Fibroblast of lung (primary cell): ENCODE measurements at places on chromosomes 1 and 21. TPM values are rescaled to one million over a fixed set of nuclear protein-coding genes. Genes with fewer than 3 reads are reported as not detected.

The CA6 gene
- total RNA-seq, result not detected in 2 replicates

The RNF186 gene
- not detected in 2 replicates for total RNA-seq

The CFAP141 gene
- not detected in 2 replicates for total RNA-seq

The LMX1A gene
- total RNA-seq, result not detected in 2 replicates

The TOE1 gene
- total RNA-seq, result 10.0 and 12.1 TPM in 2 replicates

DNA sequence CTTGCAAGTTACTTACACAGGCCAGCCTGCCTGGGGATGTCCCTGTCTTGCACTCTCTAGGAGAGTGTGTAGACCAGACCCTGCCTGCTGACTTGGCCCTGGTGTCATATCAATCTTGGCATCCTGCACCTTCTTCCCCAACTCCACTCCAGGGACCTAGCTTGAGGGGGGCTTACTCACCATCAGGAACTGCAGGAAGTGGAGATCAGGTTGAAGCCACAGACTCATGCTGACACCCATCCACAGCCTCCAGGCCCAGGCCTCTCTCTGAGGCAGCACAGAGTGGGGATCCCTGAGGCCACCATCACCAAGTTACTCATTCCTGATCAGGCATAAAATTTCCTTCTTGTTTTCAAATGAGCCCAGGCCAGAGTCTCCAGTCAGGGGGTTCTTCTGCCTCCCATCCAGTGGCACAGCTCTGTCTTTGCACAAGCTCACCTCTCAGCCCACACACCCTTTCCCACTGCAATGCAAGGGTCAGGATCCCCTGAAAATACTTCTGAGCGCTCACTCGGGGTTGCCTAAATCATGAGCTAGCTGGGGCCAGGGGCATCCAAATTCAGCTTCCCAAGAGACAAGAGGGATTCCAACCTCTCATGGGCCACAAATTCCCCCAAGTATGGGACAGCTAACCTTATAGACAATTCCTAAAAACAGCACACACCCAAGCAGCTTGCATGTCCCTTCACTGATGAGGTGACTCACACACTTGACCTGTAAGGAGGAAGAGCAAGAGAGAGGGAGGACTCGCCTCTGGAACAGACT is 33.5 kb downstream of the CSMD2 start:
- no peak overlapping the region for H3K4me3 ChIP-seq
- no peaks in the 10 kb centered on the region for H3K27me3 ChIP-seq
- H3K4me1 ChIP-seq, result no peaks in the 10 kb centered on the region
- H3K27ac ChIP-seq, result no peak overlapping the region
- H3K36me3 ChIP-seq, result no peaks in the 10 kb centered on the region
- DNase-seq, result no peak

- DNase-seq, result no peak
- H3K27me3 ChIP-seq, result no peaks in the 10 kb centered on the region
- H3K36me3 ChIP-seq, result no peaks in the 10 kb centered on the region
- no peaks in the 10 kb centered on the region for H3K4me1 ChIP-seq
- H3K27ac ChIP-seq, result no peak overlapping the region
- H3K4me3 ChIP-seq, result no peak overlapping the region
Observed at GRCh38 chr1:175207971-175208370, 15.4 kb upstream of the KIAA0040 start.

GRCh38 chr1:31815752-31816500 is at the start of gene SPOCD1:
SPOCD1 (minus strand) TSS chr1:31816022; CDS start chr1:31815333, 689 bp downstream.
- peak within 1 kb of the TSS; percentile 26 for H3K4me3 ChIP-seq
- H3K4me1 ChIP-seq, result no peaks in the 10 kb centered on the region
- no peaks in the 10 kb centered on the region for H3K36me3 ChIP-seq
- DNase-seq, result peak; percentile 65
- H3K27me3 ChIP-seq, result no peaks in the 10 kb centered on the region

- H3K27me3 ChIP-seq, result peaks cover 20% of the 10 kb centered on the region
- H3K4me3 ChIP-seq, result no peak overlapping the region
Observed at GRCh38 chr1:154519591-154519991, 17.4 kb upstream of the SHE start.

- H3K27me3 ChIP-seq, result peaks cover 5% of the 10 kb centered on the region
- H3K27ac ChIP-seq, result no peak overlapping the region
- no peaks in the 10 kb centered on the region for H3K36me3 ChIP-seq
- no peaks in the 10 kb centered on the region for H3K4me1 ChIP-seq
Observed at GRCh38 chr1:22406722-22407495, 44.7 kb upstream of the ZBTB40 start.

DNA sequence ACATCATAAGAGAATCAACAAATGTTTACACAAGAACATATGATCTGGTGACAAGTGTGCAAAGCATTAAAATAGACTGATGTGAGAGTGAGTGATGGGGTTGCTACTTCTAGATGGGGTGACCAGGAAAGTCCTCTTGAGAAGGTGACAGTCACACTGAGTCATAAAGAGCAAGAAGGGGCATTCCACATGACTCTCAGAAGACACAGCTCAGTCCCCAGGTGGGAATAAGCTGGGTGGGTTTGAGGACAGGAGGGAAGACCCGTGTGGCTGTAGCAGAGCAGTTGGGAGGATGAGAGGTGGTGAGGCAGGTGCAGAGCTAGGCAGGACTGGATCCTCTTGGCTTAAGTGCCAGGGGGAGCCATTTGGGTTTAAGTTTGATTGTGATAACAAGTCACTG is 53.1 kb downstream of the TNR start:
- H3K4me1 ChIP-seq, result no peaks in the 10 kb centered on the region
- no peak overlapping the region for H3K4me3 ChIP-seq
- H3K36me3 ChIP-seq, result no peaks in the 10 kb centered on the region
- no peak for DNase-seq
- no peaks in the 10 kb centered on the region for H3K27me3 ChIP-seq

GRCh38 chr21:38830671-38831525 is 25.2 kb downstream of the ETS2 start:
- H3K36me3 ChIP-seq, result no peaks in the 10 kb centered on the region
- no peak for DNase-seq
- no peaks in the 10 kb centered on the region for H3K27me3 ChIP-seq
- no peak overlapping the region for H3K27ac ChIP-seq
- peaks cover 13% of the 10 kb centered on the region for H3K4me1 ChIP-seq

- no peak for DNase-seq
- H3K27ac ChIP-seq, result no peak overlapping the region
- H3K4me1 ChIP-seq, result no peaks in the 10 kb centered on the region
- no peak overlapping the region for H3K4me3 ChIP-seq
- H3K27me3 ChIP-seq, result no peaks in the 10 kb centered on the region
Observed at GRCh38 chr1:36076979-36077573, 6.8 kb upstream of the TEKT2 start.

- H3K27me3 ChIP-seq, result no peaks in the 10 kb centered on the region
- H3K27ac ChIP-seq, result no peak overlapping the region
- no peaks in the 10 kb centered on the region for H3K4me1 ChIP-seq
- DNase-seq, result peak; percentile 41
Observed at GRCh38 chr1:81174052-81174451, 626.7 kb upstream of the ADGRL2 start.

DNA sequence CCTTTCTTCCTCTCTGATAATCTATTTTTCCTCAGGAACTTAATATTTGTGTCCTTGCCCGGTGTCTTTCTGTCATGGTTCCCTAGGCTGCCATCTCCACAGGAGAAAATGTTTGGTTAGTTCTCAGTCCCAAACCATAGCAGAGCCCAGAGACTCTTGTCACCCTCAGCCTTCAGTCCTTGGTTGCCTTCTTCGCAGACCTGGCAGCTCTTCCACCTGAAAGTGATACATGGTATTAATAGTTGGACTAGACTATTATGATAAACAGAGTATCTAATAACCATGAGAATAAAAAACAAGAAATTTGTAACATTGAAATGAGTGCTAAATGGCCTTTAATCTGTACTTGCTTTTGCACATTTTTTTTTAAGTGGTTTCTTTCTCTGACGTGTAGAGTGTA is 26.5 kb downstream of the PTBP2 start:
- peaks cover 2% of the 10 kb centered on the region for H3K36me3 ChIP-seq
- no peaks in the 10 kb centered on the region for H3K4me1 ChIP-seq
- no peaks in the 10 kb centered on the region for H3K27me3 ChIP-seq

DNA sequence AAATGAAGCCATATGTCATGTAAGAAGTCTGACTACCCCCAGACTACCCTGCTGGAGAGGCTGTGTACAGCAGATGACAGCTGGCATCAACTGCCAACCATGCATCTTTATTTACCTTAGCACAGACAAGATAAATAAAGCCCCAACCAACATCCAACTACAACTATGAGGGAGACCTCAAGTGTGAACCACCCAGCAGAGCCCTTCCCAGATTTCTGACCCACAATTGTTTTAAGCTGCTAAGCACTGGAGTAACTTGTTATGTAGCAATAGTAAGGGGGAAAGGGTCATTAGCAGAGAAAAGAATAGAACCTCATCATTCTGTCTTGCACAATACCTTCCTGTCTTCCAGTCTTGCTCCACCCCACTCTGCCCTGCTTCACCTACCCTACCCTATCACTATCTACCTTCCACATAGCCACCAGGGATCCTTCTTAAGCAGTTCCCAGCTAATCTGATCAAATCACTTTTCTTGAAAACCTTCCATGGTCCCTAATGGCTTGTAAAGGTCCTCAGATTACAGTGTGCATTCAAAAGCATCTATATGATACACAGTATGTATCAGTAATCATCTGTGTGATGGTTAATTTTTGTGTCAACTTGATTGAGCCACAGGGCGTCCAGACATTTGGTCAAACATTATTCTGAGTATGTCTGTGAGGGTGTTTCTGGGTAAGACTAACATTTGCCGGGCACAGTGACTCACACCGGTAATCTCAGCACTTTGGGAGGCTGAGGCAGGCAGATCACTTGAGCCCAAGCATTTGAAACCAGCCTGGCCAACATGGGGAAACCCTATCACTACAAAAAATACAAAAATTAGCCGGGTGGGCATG is 19.6 kb upstream of the RBM15 start:
- H3K36me3 ChIP-seq, result no peaks in the 10 kb centered on the region
- DNase-seq, result no peak
- H3K27me3 ChIP-seq, result no peaks in the 10 kb centered on the region
- no peaks in the 10 kb centered on the region for H3K4me1 ChIP-seq
- no peak overlapping the region for H3K27ac ChIP-seq

GRCh38 chr1:183548116-183548515 is 42.1 kb downstream of the NCF2 start:
- H3K4me1 ChIP-seq, result no peaks in the 10 kb centered on the region
- peaks cover 7% of the 10 kb centered on the region for H3K36me3 ChIP-seq
- no peak overlapping the region for H3K4me3 ChIP-seq
- H3K27me3 ChIP-seq, result no peaks in the 10 kb centered on the region
- H3K27ac ChIP-seq, result no peak overlapping the region
- DNase-seq, result no peak

DNA sequence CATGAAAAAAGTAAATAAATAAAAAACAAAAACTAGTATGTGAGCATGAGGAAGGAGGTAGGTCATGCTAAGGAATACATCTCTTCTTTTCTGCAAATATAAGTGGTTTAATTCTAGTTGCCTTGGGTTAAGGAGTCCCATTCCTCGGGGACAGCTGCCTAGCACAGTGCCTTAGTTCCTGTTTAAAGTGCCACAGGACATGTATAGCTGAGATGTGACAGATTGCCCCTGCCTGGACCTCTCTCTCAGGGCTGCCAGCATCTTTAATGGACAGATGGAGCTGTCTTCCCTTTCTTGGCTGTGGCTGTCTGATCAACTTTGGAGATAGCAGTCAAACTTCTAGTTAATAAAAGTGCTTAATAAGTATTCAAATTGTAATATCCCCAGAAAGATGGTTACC is 50.0 kb downstream of the TSEN15 start:
- no peak for DNase-seq
- no peak overlapping the region for H3K4me3 ChIP-seq
- no peaks in the 10 kb centered on the region for H3K36me3 ChIP-seq
- H3K4me1 ChIP-seq, result no peaks in the 10 kb centered on the region
- no peaks in the 10 kb centered on the region for H3K27me3 ChIP-seq
- no peak overlapping the region for H3K27ac ChIP-seq
